ENCODE measurements at places on chromosomes 5 and 9. TPM values are rescaled to one million over a fixed set of nuclear protein-coding genes. Genes with fewer than 3 reads are reported as not detected.

The TEX48 gene
- polyA plus RNA-seq = not detected

The DAP gene
- polyA plus RNA-seq = 102 TPM

The CCL28 gene
- 6.5 TPM for polyA plus RNA-seq

The FOXD1 gene
- polyA plus RNA-seq = not detected

The CAPSL gene
- polyA plus RNA-seq = not detected

The TIGD6 gene
- 2.6 TPM for polyA plus RNA-seq

The MRPS30 gene
- 9.8 TPM for polyA plus RNA-seq

The CFAP90 gene
- polyA plus RNA-seq = 7.4 TPM

The FBN2 gene
- 0.04 TPM for polyA plus RNA-seq

The TLX3 gene
- not detected for polyA plus RNA-seq

The C7 gene
- polyA plus RNA-seq = 36.0 TPM

The AP3S1 gene
- polyA plus RNA-seq = 36.4 TPM

The PCDHB3 gene
- polyA plus RNA-seq = 0.42 TPM

The ACTBL2 gene
- polyA plus RNA-seq = not detected

- H3K36me3 ChIP-seq = no peaks in the 10 kb centered on the region
- H3K27me3 ChIP-seq = no peaks in the 10 kb centered on the region
- no peak overlapping the region for H3K4me3 ChIP-seq
- H3K4me1 ChIP-seq = no peaks in the 10 kb centered on the region
- no peak for DNase-seq
Observed at GRCh38 chr5:16974981-16975380, 38.9 kb upstream of the MYO10 start.

- no peak for DNase-seq
- no peaks in the 10 kb centered on the region for H3K27me3 ChIP-seq
- no peaks in the 10 kb centered on the region for H3K4me1 ChIP-seq
- H3K27ac ChIP-seq = no peak overlapping the region
Observed at GRCh38 chr5:174229514-174230370, 184.2 kb downstream of the NSG2 start.

DNA sequence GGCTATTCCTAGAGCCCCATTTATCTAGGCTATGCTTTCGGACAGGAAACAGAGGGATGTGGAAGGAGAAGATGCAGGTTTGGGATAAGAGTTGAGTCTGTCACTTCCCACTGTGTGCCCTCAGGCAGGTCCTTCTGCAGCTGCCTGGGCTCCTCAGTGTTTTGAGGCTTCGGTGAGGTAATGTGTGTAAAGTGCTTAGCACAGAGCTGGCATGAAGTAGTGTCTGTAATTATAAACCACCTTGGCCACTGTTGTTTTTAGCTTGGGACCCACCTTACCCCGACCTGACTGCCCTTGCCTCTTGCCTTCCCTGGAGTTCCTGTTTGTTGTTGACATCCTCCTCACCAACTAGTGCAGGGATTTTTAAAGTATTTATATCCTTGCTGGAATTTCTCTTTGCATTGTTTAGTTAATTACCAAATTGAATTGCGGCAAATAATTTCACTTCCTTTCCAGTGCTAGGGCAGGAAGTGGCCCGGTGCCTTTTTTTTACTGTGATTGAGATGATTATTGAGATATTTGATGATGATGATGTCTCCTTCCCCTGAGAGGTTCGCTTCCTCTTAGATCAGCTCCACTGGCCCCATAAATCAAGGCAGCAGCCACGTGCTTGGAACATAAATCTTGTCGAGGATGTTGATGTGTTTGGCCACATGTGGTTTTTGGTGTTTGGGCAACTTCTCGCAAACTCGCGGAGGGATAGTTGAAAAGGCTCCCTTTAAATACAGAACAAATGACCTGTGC, 38.3 kb upstream of the DAB2IP start:
- no peak overlapping the region for H3K27ac ChIP-seq
- no peaks in the 10 kb centered on the region for H3K36me3 ChIP-seq
- H3K4me1 ChIP-seq = peaks cover 7% of the 10 kb centered on the region
- H3K27me3 ChIP-seq = no peaks in the 10 kb centered on the region
- H3K4me3 ChIP-seq = no peak overlapping the region

DNA sequence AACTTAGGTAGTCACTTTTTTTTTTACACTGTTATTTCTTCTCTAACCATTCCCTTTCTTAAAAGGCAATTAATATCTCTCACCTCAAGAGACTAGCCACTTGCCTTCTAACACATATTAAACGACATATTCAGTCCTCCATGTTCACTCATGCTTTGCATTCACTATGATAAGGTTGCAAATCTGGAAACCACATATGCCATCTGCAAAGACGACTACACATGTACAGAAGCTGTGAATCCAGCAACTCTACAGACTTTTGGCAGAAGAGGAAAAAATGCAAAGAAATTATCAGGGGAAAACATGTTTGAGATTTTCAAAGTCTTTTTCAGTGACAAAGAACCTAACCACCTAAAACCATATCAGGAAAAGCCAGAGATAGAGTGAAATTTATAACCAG, 112.1 kb downstream of the EPB41L4A start:
- H3K36me3 ChIP-seq = no peaks in the 10 kb centered on the region
- no peak overlapping the region for H3K27ac ChIP-seq
- H3K4me3 ChIP-seq = no peak overlapping the region
- DNase-seq = no peak
- H3K27me3 ChIP-seq = no peaks in the 10 kb centered on the region

GRCh38 chr5:83662558-83662957, 58.1 kb downstream of the HAPLN1 start:
- H3K27ac ChIP-seq = no peak overlapping the region
- H3K4me1 ChIP-seq = no peaks in the 10 kb centered on the region
- H3K36me3 ChIP-seq = no peaks in the 10 kb centered on the region
- H3K27me3 ChIP-seq = no peaks in the 10 kb centered on the region
- H3K4me3 ChIP-seq = no peak overlapping the region
- no peak for DNase-seq

- H3K4me1 ChIP-seq = no peaks in the 10 kb centered on the region
- H3K27me3 ChIP-seq = no peaks in the 10 kb centered on the region
- no peaks in the 10 kb centered on the region for H3K36me3 ChIP-seq
- DNase-seq = no peak
- no peak overlapping the region for H3K4me3 ChIP-seq
Observed at GRCh38 chr5:64462391-64462790, 43.4 kb upstream of the RGS7BP start.

DNA sequence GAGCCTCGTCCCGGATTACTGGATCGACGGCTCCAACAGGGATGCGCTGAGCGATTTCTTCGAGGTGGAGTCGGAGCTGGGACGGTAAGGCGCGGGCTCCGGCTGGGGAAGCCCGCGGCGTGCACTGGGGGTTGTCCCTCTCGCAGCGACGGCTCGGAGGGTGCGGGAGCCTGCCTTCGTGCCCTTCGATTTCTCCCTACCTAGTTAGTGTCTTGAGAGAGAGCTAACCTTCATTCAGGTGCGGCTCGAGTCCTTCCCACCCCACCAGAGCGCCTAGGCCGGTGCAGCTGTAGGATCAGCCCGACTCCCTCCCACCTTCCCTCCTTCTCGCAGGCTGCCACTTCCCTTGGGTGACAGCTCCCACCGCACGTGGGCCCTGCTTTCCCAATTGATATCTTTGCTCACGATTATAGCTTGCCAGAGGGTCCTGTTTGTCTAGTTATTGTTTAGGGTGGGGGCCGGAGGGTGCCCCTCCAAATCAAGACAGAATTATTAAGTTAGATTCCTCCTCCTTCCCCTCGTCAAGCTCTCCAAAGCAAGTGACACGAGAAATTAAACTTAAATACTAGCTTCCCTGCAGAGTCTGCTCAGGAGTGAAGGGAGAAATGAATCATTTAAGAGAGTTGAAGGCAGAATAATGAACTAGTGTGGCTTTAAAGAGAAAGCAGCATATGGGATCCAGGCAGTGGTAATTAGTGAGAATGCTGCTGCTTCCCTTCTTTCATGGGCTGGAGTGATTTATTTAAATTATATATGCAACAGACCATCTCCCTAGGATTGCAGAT, 569 bp downstream of the CAMK4 start:
- H3K4me1 ChIP-seq = peaks cover 5% of the 10 kb centered on the region
- no peaks in the 10 kb centered on the region for H3K36me3 ChIP-seq
- peak overlapping the region; percentile 32 for H3K4me3 ChIP-seq

- no peak overlapping the region for H3K27ac ChIP-seq
- H3K36me3 ChIP-seq = no peaks in the 10 kb centered on the region
- DNase-seq = no peak
- no peaks in the 10 kb centered on the region for H3K27me3 ChIP-seq
- peaks cover 7% of the 10 kb centered on the region for H3K4me1 ChIP-seq
- no peak overlapping the region for H3K4me3 ChIP-seq
Observed at GRCh38 chr9:72203205-72203803, 54.1 kb downstream of the GDA start.

- H3K27me3 ChIP-seq = no peaks in the 10 kb centered on the region
- peaks cover 14% of the 10 kb centered on the region for H3K4me1 ChIP-seq
- no peak overlapping the region for H3K27ac ChIP-seq
- DNase-seq = no peak
Observed at GRCh38 chr9:113154471-113154870, 3.7 kb downstream of the SLC31A2 start.

GRCh38 chr5:174324680-174325079, 279.2 kb downstream of the NSG2 start:
- peaks cover 19% of the 10 kb centered on the region for H3K27me3 ChIP-seq
- no peak for DNase-seq
- H3K4me1 ChIP-seq = no peaks in the 10 kb centered on the region

DNA sequence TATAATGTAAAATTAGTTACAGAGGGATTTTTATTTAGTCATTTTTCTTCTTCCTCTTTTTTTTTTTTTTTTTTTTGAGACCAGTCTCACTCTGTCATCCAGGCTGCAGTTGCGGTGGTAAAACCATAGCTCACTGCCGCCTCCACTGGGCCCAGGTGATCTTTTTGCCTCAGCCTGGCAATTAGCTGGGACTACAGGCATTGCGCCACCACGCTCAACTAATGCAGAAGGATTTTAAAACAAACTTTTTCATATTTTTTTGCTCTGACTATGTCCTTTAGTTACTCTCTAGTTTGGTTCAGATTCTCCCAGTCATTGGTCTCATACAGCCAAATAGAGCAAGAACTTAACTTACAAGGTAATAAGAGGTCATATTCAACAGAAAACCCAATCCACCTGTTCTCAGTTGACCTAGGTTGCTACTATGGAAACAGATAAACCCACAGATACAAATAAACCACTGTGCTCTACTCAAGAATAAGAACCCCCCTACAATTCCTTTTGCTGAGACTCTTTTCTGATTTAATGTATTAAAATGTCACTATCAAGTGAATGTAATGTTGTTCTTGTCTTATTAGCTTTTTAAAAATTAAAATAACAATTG, 50.1 kb upstream of the TTC39B start:
- H3K36me3 ChIP-seq = no peaks in the 10 kb centered on the region
- no peaks in the 10 kb centered on the region for H3K4me1 ChIP-seq
- no peak overlapping the region for H3K27ac ChIP-seq
- no peak for DNase-seq
- no peak overlapping the region for H3K4me3 ChIP-seq

DNA sequence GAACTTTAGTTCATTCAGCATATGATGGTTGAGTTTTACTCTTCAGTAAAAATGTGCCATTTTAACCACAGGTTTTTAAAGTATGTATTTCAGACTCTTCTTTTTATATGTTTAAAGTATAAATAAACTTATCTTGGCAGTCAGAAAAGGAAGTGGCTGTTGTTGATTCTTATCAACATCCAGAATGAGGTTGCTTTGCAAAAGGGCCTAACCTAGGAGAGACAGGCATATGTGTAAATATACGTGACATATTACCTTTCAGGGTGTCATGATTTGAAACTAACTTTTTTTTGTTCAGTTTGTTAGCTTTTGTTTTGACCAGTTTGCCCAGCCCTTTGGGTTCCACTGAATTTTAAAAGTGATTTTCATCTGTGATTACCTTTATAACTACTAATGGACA, 7.4 kb downstream of the SMARCA2 start:
- H3K27me3 ChIP-seq = no peaks in the 10 kb centered on the region
- no peak overlapping the region for H3K4me3 ChIP-seq
- peaks cover 38% of the 10 kb centered on the region for H3K4me1 ChIP-seq

DNA sequence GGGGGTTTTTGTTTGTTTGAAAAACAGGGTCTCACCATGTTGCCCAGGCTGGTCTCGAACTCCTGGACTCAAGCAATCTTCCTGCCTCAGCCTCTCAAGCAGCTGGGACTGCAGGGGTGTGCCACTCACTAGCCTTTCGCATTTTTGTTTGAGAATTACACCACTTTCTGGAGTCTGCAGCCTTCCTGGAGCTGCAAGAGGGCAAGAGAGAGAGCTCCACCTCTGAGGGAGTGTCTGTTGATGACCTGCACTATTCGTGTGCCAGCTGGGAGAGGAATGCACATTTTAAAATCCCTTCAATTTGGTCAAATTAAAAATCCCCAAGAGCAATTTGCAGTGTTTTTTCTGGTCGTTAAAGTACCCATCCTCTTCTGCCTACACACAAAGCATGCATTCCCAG, 5.0 kb upstream of the CKMT2 start:
- H3K36me3 ChIP-seq = no peaks in the 10 kb centered on the region
- no peaks in the 10 kb centered on the region for H3K4me1 ChIP-seq
- H3K27ac ChIP-seq = no peak overlapping the region
- no peak overlapping the region for H3K4me3 ChIP-seq
- H3K27me3 ChIP-seq = no peaks in the 10 kb centered on the region

GRCh38 chr5:6666762-6667161, 33.5 kb downstream of the SRD5A1 start:
- H3K36me3 ChIP-seq = no peaks in the 10 kb centered on the region
- H3K4me3 ChIP-seq = no peak overlapping the region
- H3K4me1 ChIP-seq = no peaks in the 10 kb centered on the region
- no peak overlapping the region for H3K27ac ChIP-seq
- no peaks in the 10 kb centered on the region for H3K27me3 ChIP-seq

DNA sequence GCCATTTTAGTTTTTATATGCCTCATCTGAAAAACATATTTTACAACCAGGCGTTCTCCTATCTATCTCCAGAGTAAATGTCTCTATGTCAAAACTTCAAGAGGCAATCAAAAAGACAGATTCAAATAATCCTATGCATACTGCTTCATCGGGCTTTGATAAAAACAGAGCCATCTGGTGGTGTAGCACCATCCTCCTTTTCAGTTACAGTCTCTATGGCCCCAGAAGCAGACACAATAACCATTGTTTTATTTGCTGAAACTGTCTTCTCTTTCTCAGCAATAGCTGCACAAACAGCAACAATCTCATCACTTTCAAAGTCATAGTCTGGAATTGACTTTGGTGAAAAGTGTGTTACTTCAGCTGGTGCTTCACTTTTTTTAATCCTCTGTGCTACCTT, 36.3 kb downstream of the PTGER4 start:
- no peaks in the 10 kb centered on the region for H3K27me3 ChIP-seq
- no peaks in the 10 kb centered on the region for H3K36me3 ChIP-seq
- no peak for DNase-seq

DNA sequence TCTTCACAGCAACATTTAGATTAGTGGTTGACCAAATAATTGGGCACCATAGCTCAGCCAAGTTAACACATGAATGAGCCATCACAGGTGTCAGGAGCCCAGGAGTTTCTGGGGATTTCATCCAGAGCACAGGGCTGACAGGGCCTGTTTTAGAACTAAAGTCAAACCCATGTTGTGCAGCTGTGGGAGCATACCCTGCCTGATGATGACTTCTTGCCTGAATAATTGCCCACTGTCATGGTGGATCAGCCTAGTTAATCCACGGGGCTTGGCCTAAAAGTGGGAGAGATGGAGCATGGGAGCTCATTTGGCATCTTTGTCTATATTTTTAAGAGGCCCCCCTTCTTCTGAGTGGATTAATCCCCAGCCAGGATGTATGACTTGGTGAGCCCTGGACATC, 105.6 kb upstream of the GDNF start:
- H3K4me3 ChIP-seq = no peak overlapping the region
- H3K27me3 ChIP-seq = no peaks in the 10 kb centered on the region
- H3K27ac ChIP-seq = no peak overlapping the region
- H3K4me1 ChIP-seq = no peaks in the 10 kb centered on the region
- DNase-seq = no peak

GRCh38 chr5:141691867-141692532, 10.0 kb upstream of the ARAP3 start:
- no peaks in the 10 kb centered on the region for H3K27me3 ChIP-seq
- H3K36me3 ChIP-seq = no peaks in the 10 kb centered on the region
- no peak overlapping the region for H3K27ac ChIP-seq
- H3K4me3 ChIP-seq = peak overlapping the region; percentile 26
- DNase-seq = peak; percentile 95
- H3K4me1 ChIP-seq = peaks cover 3% of the 10 kb centered on the region

All from pancreas (tissue), 10 donors.